T-helper 22 cell (primary cell): ENCODE measurements at places on chromosomes 4 and X.

GRCh38 chr4:36385951-36386571, 104.6 kb downstream of the DTHD1 start:
- DNase-seq, result peak; percentile 28

DNA sequence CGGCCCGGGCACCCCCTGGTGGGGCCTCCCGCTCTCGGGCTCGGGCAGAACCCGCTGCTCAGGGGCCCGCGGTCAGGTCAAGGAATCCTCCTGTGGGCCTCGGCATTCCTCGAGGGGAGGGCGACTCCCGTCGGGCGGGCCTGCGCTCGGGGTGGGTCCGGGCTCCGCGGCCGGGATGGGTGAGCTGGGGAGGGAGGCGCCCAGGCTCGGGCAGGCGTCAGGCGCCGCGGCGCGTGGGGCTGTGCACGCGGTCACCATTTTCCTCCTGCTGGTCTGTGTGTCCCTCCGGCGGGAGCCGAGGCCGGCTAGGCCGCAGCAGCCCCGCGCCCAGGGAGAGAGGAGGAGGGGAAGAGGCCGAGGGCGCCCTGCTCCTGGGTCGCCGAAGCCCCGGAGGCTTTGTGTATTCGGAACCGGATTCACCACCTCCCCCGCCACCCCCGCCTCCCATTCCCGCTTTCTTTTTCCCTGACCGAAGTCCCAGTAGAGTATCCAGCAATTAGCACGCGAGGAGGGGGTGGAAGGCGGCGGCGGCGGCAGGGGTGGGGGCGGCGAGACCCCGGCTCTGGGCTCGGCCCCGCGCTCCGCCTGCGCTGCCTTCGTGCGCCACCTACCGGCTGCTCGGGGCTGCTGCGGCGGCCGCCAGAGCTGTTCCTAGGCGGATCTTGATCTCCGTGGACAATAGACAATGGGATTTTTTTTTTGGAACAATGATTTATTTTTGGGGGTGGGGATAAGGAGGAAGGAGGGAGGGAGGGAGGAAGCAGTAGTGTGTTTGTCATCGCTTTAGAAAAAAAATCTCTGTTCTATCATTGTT, 99.0 kb upstream of the MAML3 start:
- peak; percentile 12 for DNase-seq

- no peak for DNase-seq
Observed at GRCh38 chr4:137067735-137068134, 464.6 kb downstream of the PCDH18 start.

- no peak for DNase-seq
Observed at GRCh38 chrX:586351-586750, 44.2 kb upstream of the SHOX start.

DNA sequence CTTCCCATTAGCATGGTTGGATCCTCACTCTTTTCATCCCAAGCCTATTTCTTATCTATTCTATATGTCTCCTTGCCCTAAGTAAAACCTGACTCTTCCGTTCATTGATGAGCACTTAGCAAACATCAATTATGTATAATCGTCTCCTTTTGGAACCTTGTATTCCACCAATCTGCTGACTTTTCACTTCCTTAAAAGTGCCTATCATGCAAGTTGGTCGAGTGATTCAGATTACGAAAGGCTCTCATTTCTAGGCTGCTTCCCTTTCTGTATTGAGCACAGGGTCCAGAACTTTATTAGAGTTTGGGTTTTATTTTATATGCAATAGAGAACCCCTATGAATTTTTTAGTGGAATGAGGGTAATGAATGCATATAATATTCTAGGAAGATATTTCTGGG, 27.1 kb upstream of the ALB start:
- no peak for DNase-seq

GRCh38 chr4:140857111-140857510, 100.9 kb upstream of the TBC1D9 start:
- DNase-seq, result no peak

DNA sequence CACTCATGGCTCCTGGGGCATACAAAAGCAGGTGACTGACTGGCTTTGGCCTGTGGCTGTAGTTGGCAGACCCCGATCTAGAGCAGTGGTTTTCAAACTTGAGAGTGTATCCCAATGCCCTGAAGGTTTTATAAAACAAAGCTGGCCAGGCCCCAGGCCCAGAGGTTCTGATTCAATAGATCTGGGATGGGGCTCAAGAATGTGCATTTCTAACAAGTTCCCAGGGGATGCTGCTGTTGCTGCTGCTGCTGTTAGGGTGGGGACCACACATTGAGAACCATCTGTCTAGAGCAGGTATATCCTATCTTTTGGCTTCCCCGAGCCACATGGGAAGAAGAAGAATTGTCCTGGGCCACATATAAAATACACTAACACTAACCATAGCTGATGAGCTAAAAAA, 7.3 kb downstream of the AIFM1 start:
- DNase-seq, result no peak

DNA sequence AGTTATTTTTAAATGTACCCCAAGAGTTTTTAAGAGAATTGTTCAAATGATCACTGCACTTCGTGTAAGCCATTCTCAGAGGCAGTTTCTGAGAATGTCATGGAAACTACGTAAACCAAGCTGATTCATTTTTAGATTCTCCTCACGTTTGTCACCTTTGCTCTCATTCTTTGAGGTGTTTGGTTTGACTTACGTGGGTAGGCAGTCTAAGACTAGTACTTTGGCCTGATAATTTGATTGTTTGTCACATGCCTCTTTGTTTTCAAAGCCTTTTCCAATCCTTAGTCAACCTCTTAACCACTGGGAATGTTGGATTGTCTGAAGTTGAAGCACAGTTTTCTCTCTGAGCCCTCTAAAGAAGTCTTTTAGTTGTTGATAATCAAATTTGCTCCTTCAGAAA, 10.5 kb downstream of the SEPTIN11 start:
- no peak for DNase-seq

- DNase-seq, result no peak
Observed at GRCh38 chr4:138021139-138021830, 220.9 kb downstream of the SLC7A11 start.

- no peak for DNase-seq
Observed at GRCh38 chrX:3680459-3680858, 33.0 kb downstream of the PRKX start.

DNA sequence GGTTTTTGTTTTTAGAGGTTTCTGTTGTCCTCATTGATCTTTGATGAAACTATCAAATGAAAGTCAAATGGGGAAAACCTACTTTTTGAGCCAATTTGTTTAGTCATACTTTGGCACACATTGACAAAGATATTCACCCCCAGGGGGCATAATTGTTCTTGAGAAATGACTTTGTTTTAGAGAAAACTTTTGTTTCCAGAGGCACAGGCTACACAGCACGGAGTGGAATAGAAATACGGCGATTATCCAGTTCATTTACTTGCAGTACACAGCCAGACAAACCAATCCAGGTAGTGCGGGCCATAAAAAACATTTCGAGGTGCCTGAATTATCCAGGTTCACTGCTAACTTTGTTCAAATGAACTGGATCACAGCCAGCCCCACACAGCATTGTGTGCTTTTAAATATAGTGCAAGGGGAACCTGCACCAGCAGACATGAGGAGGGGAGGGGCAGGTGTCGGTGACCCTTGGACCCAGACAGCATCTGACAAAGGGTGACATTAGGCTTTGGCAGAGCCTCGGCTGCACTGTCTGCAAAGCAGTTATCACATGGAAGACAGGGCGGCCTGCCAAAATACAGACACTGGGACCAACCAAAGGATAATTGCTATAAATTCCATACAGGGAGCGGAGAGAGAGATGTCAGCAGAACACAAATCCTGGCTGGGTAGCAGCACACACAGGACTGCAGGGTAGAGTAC, 179.6 kb upstream of the NOCT start:
- DNase-seq, result no peak

- no peak for DNase-seq
Observed at GRCh38 chr4:128310266-128310697, 22.7 kb upstream of the PGRMC2 start.

DNA sequence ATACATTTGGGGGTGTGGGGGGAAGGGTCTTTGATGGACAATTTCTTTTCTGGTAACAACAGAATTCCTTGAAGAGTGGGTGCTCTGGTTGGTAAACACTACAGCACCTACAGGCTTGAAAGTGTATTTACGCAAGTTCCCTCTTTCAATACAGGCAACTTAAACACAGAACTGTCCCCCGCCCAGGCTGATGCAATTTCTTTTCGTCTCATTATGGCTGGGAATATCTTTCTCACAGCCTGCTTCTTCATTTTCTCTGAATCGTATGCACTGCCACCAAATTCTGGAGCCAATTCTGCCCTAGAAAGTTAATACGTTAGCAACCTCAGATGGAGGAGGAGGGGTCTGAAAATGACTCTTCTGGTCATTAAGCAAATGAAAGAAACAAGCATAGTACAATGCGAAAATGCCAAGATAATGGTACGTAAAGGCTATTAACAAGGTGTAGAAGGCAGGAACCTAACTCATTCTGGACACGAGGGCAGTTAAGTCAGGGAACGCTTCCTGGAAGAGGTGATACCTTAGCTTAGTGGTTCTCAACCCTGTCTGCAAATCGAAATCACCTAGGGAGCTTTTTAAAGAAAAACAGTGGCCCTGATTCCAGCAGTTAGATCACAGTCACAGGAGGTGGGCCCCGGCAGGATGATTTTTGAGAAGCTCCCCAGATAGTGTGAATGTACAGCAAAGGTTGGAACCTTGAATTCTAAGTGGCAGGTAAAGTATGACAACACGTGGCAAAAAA, 1.0 kb downstream of the AGA start:
- DNase-seq, result no peak

DNA sequence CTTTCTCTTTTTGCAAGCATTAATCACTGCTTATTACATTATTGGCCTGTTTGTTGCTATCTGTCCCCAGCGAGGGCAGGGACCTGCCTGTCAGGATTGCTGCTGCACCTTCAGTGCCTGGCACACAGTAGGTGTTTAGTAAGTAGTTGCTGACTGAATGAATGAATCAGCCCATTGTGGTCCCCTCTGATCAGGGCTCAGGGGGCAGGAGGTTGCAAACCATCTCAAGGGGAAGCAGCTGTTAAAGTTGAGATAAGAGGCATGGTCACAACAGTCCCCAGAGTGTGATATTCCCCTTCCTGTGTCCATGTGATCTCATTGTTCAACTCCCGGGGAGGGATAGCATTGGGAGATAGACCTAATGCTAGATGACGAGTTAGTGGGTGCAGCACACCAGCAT, 85.4 kb downstream of the WFS1 start:
- no peak for DNase-seq

GRCh38 chrX:142299406-142299805, 94.3 kb upstream of the MAGEC2 start:
- no peak for DNase-seq

DNA sequence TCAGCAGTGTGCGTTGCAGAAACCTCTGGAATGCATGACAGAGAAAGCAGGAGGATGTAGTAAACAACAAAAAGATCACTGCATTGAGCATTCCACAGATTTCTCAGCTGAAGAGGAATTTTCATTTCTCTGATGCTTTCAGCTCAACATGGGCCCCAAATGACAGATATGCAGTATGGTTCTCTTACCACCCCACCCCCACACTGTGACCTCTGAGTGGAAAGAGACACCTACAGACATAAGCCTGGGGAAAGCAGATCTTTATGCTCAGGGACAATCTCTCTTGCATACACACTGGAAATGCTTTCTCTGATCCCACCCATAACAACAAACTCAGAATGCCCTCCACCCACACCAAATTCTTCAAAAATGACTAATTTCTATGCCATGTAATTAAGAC, 983.7 kb upstream of the LCORL start:
- DNase-seq, result no peak

- DNase-seq, result no peak
Observed at GRCh38 chrX:14872355-14872754, 514 bp downstream of the FANCB start.

- DNase-seq, result no peak
Observed at GRCh38 chrX:148723551-148723950, 223.1 kb downstream of the AFF2 start.

GRCh38 chrX:54415534-54416350, 24.5 kb upstream of the TSR2 start:
- no peak for DNase-seq

DNA sequence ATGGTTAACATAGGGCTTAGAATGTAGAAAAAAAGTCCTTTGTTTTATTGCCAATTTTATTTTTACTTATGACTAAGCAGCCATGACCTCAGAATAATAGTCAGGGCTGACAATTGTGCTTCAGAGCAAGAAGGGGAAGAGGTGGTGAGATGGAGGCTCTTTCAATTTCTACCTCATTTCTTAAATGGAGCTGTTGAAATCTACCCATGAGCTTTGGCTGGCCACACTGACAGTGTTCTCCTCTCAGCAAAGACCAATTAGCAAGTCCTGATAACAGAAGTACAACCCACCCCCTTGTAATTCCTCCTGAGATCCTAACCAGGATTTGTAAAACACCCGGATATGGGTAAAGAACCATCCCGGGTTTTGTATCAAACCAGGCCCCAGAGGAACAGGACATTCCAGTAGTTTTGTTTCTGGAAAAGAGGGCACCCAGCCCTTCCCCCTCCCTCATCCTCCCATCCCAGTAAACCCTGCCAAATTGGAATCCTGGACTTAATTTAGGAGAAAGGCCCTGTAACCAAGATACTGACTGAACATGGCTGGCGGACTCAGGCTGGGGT, at the start of gene HEPH:
Gene HEPH, plus strand, starts transcription at position 399 of the 563 bp plus-strand sequence. CDS start 6,324 bp downstream, outside the sequence.
- DNase-seq, result no peak

DNA sequence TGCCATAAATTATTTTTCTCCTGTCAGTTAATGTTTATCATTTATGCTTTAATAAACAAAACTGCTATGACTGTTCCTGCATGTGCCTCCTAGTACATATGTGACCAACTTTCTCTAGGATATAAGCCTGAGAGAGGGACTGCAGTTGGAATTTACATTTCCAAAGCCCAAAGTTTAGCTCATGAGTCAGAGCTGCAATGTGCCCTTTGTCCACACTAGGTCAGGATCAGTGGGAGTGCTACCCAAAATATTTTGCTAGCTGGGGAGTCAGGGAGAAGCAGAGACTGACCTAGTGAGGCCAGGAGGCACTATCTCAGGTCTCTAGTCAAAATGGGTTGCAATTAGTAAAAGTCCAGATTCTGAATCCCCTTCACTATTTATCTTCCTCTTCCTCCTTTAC, 92.7 kb downstream of the AR start:
- no peak for DNase-seq

DNA sequence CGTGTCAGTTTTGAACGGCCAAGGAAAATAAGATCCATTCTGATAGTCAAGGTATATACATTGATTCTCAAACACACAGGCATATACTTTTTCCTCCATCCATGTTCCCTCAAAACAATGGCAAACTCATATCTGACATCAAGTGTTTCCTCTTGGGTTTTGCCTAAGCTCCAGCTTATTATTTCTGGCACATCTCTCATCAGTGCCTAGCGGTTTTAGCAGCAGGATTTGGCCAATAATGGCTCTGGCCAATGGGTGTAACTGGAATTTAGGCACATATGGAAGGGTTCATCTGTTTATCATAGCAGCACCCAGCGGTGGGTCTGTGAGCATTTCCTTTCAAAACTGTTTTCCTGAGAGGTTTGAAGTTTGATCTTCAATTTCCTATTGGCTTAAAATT, 161.6 kb upstream of the TLL1 start:
- DNase-seq, result no peak
